ENCODE measurements at places on chromosomes 2 and 18.

GRCh38 chr2:200861617-200862155, 2.8 kb downstream of the CLK1 start:
- H3K36me3 ChIP-seq = peaks cover 39% of the 10 kb centered on the region
- DNase-seq = peak; percentile 4
- peak overlapping the region; percentile 85 for H3K4me3 ChIP-seq
- no peaks in the 10 kb centered on the region for H3K27me3 ChIP-seq

GRCh38 chr18:27735117-27735516, 441.8 kb downstream of the CDH2 start:
- no peak overlapping the region for H3K27ac ChIP-seq
- H3K4me3 ChIP-seq = no peak overlapping the region
- no peaks in the 10 kb centered on the region for H3K27me3 ChIP-seq

DNA sequence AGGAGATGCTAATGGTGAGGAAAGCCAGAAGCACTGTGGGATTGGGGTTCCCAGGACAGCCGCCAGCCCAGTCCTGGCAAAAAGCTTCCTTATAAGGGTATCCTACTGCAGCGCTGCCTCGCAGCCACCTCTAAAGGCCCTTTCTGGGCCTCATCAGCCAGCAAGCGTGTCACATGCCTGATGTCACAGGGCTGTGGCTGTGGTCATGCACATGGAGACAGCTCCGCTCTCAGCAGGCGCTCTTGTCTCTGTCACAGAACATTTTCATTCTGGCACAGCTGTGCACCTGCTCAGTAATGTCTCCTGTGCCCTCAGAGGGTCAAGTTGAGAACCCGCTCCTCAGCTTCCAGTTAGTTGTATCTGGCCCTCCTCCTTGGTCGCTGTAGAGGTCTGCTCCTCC, 17.7 kb upstream of the MAL start:
- H3K36me3 ChIP-seq = no peaks in the 10 kb centered on the region
- H3K4me3 ChIP-seq = no peak overlapping the region
- no peaks in the 10 kb centered on the region for H3K4me1 ChIP-seq
- no peak for DNase-seq
- H3K27me3 ChIP-seq = no peaks in the 10 kb centered on the region

- no peak overlapping the region for H3K4me3 ChIP-seq
- no peaks in the 10 kb centered on the region for H3K27me3 ChIP-seq
- H3K4me1 ChIP-seq = no peaks in the 10 kb centered on the region
- no peaks in the 10 kb centered on the region for H3K36me3 ChIP-seq
Observed at GRCh38 chr18:78765637-78766281, 213.9 kb upstream of the SALL3 start.

- DNase-seq = no peak
- no peaks in the 10 kb centered on the region for H3K4me1 ChIP-seq
- no peaks in the 10 kb centered on the region for H3K27me3 ChIP-seq
- no peaks in the 10 kb centered on the region for H3K36me3 ChIP-seq
Observed at GRCh38 chr2:192570788-192571187, 376.1 kb upstream of the TMEFF2 start.

All from GM23338 (cell line).